NCI-H345 (cell line): ENCODE measurements at places on chromosomes 7 and 10.

DNA sequence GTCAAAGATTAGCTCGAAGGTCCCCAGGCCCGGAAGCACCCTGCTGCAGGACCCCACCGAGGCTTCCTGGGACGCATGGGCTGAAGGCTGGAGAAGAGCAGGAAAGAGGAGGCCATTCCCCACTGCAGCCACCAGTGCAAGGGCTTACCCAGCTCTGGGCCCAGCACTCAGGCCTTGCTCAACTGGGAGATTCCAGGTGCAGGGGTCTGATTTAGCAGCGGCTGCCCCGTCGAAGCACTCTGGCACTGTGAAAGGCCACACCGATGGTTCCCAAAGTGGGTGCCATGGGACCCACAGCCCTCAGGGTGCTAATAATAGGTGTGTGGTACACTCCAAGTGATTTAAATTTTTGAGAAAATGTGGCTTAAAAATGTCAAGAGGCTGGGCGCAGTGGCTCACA, 130.9 kb downstream of the OAT start:
- DNase-seq = no peak

GRCh38 chr7:99095698-99096097, 48.2 kb downstream of the SMURF1 start:
- no peak for DNase-seq

- DNase-seq = no peak
Observed at GRCh38 chr7:142637240-142637639, 112.0 kb upstream of the PRSS1 start.

- peak; percentile 92 for DNase-seq
Observed at GRCh38 chr10:122182308-122182707, 88.8 kb upstream of the BTBD16 start.

- no peak for DNase-seq
Observed at GRCh38 chr10:42691361-42692120, 53.2 kb upstream of the ZNF33B start.

DNA sequence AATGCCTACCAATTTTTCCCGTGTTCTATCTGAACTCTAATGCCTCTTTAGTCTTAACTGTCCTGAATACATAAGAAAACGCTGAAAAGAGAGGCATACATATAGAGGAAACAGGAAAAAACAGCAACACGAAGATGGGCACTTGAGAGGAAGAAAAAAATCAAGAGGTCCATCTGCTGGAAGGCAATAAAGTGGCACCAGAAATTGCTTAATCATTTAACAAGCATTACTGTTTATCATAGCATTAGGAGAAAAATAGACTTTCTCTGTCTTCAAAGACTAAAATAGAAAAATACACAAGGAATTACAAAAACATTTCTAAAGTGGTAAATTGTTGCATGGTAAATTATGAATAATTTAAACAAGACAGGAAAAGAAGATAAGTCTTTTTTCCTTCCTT, 35.0 kb downstream of the NSUN6 start:
- no peak for DNase-seq

DNA sequence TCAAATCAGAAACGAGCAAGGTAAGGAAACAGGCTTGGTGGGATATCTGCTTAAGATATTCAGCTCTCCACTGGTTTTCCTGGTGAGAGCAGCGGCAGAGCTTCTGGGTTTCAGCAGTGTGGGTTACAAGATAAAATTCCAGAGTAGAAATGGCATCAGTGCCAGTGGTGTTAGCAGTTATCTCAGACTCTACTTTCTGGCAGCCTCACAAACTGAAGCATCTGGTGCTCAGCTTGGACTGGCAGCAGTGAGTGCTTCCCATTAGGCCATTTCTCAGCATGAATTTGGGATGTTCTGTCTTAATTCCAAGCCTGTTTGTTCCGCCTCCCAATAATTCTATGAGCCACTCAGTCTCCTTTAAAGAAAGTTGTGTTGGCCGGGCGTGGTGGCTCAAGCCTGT, 6.9 kb upstream of the GSTO2 start:
- DNase-seq = no peak

GRCh38 chr10:20686015-20686635, 211.0 kb downstream of the NEBL start:
- no peak for DNase-seq

GRCh38 chr7:47944536-47945260, 3.6 kb downstream of the PKD1L1 start:
- DNase-seq = no peak

GRCh38 chr10:95517536-95518454, 43.4 kb downstream of the SORBS1 start:
- no peak for DNase-seq

- no peak for DNase-seq
Observed at GRCh38 chr10:77261146-77261545, 376.5 kb downstream of the KCNMA1 start.

DNA sequence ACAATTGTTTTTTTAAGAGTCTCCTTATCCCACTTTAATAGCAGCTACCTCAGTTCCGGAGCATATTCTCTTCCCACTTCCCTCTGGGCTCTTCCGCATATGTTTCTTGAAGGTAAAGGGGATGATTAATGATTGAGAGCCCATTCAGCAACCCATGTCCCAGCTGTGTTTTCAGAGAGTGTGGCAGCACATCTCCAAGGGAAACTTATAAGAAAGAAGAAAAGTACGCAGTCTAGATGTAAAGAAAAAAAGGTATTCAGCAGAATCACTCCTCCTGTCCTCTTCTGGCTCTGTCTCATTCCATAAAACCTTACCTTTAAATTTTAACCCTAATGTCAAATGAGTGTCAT, 9.7 kb upstream of the ANKRD7 start:
- DNase-seq = no peak
